ENCODE measurements at places on chromosomes 1 and 21. TPM values are rescaled to one million over a fixed set of nuclear protein-coding genes. Genes with fewer than 3 reads are reported as not detected.

Gene MCOLN2
- 0.65 TPM for polyA plus RNA-seq

Gene APOBEC4
- polyA plus RNA-seq: not detected

Gene SPRR2E
- not detected for polyA plus RNA-seq

Gene OSCP1
- polyA plus RNA-seq: 0.62 TPM

Gene ARHGAP29
- not detected for polyA plus RNA-seq

Gene FAM177B
- polyA plus RNA-seq: 47.8 TPM

GRCh38 chr21:14097881-14098499 is 112.8 kb downstream of the LIPI start:
- no peak for DNase-seq

DNA sequence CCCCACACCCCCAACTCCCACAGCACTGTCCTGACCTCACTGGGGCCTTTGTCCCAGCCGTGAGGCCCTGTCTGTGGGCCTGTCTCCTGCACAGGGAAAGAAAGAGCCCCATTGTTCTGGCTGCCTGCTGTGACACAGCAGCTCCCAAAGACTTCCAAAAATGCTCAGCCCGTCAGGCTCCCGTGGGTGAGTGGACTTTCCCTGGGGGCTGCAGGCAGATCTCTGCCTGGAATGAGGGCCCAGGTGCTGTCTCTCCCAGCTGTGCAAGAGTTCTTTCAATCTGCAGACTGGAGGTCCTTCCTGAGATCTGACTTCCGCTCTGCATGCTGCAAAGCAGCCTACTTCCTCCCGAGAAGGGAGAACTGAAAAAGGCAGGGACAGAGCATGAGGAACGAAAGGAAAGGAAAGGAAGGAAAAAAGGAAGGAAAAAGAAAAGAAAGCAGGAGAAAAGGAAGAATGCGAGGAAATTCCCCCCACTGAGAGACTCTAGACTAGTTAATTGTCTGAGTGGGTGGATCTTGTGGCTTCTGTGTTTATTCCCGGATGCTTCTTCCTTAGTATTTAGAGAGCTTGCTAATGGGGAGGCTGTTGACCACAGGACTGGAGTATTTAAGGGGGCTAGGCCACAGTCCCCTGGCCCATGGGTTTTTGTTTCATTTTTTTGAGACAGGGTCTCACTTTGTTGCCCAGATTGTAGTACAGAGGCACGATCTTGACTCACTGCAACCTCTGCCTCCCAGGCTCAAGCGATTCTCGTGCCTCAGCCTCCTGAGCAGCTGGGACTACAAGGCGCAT is 15.0 kb downstream of the NES start:
- DNase-seq: no peak

DNA sequence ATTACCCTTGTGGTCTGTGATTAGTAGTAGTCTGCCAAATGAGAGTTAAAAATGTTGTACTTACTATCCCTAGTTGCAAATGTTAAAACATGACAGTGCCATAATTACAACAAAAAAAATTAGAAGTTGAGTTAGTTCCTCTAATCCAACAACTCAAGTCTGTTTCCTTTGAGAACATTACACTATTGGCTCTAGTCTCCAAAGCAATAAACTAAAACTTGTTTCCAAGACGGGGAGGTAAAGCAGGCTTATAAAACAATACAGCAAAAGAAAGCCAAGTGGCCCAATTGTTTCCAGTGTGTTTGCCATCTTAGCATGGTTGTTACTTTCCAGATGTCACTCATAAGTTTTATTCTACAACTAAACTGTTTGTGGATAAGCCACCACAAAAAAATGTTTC is 11.6 kb downstream of the KYAT3 start:
- DNase-seq: no peak

- no peak for DNase-seq
These were observed 25.6 kb upstream of the TTLL10 start for GRCh38 chr1:1148061-1148460.

GRCh38 chr1:234205966-234206365 is 167.3 kb upstream of the COA6 start:
- no peak for DNase-seq

DNA sequence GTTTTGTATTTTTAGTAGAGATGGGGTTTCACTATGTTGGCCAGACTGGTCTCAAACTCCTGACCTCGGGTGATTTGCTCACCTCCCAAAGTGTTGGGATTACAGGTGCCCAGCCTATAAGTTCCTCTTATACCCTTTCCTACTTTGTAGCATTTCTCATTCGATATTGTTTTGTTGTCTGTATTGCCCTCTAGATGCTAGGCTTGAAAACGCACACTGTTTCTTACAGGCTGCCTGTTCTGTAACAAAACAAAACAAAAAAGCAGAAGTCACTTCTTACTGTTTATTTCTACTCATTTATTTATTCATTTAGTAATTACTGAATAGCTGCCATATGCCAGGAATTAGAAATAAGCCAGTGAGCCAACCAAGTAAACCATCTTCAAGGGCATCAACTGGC is 136.9 kb upstream of the BMP8A start:
- peak; percentile 5 for DNase-seq

- DNase-seq: no peak
These were observed 73.8 kb upstream of the ZNF281 start for GRCh38 chr1:200483491-200484143.

GRCh38 chr1:154578058-154578418 is 10.5 kb downstream of the CHRNB2 start:
- DNase-seq: no peak

DNA sequence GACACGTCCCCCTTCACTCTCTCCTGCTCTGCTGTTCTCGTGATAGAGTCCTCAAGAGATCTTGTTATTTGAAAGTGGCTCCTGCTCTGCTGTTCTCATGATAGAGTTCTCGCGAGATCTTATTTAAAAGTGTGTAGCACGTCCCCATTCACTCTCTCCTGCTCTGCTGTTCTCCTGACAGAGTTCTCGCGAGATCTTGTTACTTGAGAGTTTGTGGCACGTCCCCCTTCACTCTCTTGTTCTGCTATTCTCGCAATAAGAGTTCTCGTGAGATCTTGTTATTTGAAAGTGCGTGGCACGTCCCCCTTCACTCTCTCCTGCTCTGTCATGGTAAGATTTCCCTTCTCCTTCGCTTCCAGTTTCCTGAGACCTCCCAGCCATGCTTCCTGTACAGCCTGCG is 47.9 kb downstream of the SMYD3 start:
- DNase-seq: no peak

- DNase-seq: no peak
These were observed 9.4 kb downstream of the USP48 start for GRCh38 chr1:21773585-21773984.

DNA sequence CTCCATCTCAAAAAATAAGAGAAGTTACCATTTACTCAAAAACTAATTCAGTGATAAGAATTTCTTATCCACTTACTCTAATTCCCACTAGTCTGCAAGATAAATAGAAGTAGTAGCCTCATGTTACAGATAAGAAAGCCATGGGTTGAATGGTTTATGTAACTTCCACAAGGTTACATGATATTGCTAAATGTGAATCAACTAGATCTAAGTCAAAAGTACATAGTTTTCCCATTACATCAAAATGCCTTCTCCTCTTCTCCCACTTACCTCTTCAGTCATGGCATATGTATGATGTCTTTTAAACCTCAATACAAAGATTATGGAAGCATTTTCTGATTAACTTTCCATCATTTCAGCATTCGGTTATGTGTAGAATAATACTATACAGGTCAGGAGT is 108.5 kb downstream of the ASH1L start:
- no peak for DNase-seq

DNA sequence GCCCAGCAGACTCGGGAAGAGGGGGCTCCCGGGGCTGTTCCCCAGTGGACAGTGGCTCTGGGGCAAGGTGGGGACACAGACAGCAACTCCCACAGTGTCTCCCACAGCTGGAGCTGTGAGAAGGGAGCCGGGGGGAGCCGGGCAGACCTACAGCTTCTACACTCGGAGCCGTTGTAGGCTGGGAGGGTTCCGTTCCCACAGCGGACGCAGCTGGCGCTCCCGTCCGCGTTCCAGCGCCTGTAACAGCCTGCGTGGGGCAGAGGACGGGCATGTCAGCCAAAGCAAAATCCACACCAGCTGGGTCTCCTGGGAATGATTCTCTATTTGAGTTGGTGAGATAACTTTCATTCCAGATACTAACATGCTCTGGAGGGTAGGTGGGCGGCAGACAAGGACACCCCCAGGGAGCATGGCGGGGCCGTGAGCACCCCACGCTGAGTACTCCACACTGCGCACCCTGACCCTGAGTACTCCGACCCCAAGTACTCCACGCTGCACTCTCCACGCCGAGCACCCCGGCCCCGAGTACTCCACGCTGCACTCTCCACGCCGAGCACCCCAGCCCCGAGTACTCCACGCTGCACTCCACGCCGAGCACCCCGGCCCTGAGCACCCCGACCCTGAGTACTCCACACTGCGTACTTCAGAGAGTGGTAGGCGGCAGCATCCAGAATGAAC is 13.4 kb upstream of the RNF223 start:
- no peak for DNase-seq

GRCh38 chr1:1207571-1207892 is 1.1 kb upstream of the TNFRSF18 start:
- no peak for DNase-seq

- DNase-seq: no peak
These were observed 39.5 kb upstream of the RGS1 start for GRCh38 chr1:192535916-192536664.

- DNase-seq: no peak
These were observed 11.5 kb downstream of the THAP3 start for GRCh38 chr1:6635910-6636760.

GRCh38 chr1:243363832-243364231 is 108.0 kb downstream of the SDCCAG8 start:
- no peak for DNase-seq

GRCh38 chr1:168832661-168833060 is 103.7 kb upstream of the DPT start:
- no peak for DNase-seq

DNA sequence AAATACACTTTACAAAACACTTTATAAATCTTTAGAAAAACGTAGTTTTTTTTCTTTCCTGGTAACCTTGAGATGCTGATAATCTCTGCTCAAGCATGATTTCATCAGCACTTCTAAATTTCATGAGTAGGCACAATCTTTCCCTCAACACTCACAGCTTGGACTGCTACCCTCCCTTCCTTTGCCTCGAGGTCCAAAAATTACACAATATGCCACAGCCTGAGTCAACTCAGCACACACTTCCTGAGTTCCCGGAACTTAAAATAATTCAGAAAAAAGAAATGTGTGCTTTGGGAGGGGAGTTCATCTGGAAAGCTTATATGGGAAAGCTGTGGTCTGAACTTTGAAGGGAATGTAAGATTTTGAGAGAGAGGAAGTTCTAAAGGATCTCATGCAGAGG is 5.9 kb downstream of the CLCA2 start:
- no peak for DNase-seq

GRCh38 chr1:162688521-162688920 is 56.3 kb downstream of the DDR2 start:
- DNase-seq: no peak

DNA sequence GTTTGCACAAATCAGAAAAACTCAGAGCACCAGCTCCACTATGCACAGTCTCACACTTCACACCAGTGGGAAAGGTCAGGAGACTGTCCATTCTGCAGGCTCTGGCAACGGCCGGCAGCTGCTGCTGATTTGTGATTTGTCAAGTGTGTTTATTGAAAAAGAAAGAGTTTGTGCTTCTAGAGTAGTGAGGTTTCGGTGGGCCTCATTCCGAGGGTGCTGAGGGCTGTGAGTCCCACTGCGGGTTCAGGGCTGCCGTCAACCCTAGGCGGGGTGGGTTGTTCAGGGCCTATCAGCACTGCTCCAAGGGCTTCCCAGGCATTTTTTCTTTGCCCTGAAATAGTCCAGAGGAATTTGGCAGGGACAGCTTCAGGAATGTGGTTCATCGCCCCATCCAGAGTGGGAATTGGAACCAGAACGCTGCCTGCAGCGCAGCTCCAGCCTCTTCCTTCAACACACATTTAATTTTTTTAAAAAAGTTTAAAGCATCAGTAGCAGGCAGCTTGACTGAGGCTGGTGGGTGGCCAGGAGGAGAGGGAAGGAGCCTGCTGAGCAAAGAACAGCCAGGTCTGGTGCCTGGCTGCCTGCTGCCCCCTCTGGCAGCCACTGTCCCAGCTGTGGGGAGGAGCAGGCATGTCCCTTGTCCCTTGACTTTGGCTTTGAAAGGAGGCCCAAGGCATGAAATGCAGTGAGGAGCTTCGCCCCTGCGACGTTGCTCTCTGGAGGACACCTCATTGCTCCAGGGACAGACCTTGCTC is 19.7 kb downstream of the STUM start:
- DNase-seq: no peak

DNA sequence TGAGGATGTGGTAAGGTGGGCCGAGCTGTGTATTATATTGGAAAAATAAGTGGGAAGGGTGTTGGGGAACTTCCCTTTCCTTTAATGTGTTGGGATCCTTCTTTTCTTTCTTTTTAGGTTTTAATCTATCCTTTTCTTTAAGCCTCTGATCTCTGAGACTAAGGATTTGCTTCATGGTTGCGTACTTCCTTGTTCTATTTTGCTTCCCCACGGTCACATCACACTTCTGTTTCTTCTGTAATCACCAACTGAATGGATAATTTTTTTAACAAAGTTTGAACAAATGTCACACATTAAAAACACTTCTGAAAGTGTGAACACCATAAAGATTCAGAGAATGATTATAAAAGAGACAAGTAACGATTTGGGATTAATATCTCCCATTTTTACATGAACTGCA is 17.4 kb downstream of the DMRTA2 start:
- no peak for DNase-seq

- DNase-seq: no peak
These were observed 351.7 kb downstream of the ZP4 start for GRCh38 chr1:237539055-237539454.
